ENCODE measurements at places on chromosomes 6 and 20. TPM values are rescaled to one million over a fixed set of nuclear protein-coding genes. Genes with fewer than 3 reads are reported as not detected.

Gene TNXB
- total RNA-seq: 7.5 TPM

Gene TOX2
- 5.0 TPM for total RNA-seq

- no peak for DNase-seq
These were observed 2.2 kb upstream of the ARID1B start for GRCh38 chr6:156774863-156775405.

DNA sequence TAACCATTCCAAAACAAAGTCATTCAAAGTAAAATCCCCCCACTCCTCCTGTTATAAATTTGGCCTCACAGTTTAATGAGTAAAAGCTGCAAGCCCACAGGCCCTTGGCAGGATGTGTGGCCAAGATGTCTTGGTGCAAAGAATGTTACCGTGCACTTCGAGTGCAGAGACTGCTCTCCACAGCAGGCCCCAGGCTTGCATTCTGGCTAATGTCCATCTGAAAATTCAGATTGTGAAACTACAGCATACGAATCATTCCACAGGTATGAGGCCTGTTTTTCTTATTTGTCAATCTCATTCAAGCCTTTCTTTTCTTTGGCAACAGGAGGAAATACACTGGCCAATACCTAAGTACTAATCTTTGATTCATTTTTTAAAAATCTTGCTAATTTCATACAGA, 7.1 kb downstream of the RPS6KA2 start:
- DNase-seq: no peak

Gene GPSM3
- 49.0 TPM for total RNA-seq

DNA sequence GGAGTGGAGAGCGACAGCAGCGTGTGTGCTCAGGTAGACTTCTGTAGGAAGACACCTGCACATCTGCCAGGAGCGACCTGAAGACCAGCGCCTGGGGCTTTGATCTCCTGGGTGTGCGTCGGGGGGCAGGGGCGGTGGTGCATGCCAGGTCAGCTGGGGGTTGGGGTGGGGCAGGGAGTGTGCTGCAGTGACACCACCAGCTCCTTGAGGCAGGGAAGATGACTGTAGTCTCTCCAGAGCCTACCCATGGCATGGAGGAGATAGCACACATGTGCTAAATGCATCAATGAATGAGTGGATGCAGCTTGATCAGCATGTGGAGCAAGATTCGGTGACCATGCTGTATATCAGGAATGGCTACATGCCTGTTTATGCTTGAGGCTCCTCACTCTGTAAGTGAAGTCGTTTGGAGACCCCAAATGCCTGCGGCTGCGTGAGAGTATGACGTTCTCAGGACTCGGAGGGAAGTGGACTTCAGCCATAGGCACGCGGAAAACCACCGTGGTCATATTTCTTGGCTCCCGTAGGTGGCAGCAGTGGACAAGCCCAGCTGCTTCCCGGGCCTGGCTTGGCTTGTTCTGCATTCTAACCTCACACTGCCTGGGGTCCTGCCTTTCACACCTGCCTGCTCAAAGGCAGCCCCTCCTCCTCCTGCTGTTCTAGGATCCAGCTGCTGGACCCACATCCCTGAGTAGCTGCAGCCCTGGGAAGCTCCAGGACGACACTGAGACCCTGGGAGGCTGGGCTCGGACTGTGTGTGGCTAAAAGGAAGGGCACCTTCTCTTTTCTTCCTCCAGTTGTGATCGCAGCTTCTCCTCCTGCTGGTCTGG, 39.4 kb upstream of the KCNK16 start:
- peak; percentile 76 for DNase-seq

Gene SLC12A5
- 8.8 TPM for total RNA-seq

- no peak for DNase-seq
These were observed 164.9 kb downstream of the SCML4 start for GRCh38 chr6:107658920-107659865.

DNA sequence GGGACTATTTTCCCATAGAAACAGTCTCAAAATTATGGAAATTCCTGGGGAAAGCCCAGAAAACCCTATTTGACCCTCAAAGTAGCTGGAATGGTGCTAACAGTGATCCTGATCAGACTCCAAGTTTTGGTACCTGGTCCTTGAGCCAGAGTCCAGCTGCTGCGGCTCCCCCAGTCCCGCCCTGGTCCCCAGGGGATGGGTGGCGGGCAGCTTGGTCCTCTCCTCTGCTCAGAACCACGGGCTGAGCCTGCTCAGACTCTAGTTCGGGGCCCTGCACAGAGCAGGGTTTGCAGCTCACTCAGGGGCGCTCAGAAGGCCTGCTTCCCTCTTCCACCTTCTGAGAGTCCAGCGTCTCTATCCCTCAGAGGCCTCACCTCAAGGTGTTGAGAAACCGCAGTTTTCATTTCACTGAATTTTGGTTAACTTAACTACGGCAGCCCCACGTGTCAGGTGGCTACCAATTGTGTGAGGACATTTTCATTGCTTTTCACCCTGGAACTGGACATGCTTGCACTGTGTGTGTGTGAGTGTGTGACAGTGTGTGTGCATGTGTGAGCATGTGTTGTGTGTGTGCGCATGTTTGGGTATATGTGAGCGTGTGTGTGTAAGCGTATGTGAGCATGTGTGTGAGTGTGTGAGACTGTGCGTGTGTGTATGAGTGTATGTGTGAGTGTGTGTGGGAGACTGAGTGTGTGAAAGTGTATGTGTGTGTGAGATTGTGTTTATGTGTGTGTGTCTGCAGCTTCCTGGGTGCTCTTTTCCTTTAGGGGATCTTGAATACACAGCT, 44.2 kb upstream of the PDE10A start:
- DNase-seq: no peak

GRCh38 chr20:43220612-43221011, 30.9 kb upstream of the PTPRT start:
- no peak for DNase-seq

Gene OARD1
- 20.5 TPM for total RNA-seq

DNA sequence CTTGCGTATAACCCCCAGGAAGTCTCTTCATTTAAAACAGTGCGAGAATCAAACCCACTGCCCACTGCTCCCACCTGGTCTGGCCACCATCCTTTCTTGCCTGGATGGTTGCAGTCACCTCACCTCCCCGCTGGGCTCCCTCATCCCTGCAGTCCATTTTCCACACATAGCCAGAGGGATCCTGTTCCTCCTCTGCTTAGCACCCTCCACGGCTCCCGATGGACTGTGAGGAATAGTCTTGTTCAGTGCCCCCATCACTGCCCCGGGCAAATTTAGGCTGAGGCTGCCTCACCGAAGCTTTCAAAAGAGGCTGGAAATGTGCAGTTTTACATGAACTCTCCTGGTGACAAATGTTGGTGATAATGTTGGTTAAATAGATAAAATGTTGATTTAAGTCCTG, 17.7 kb downstream of the KCNG1 start:
- no peak for DNase-seq

GRCh38 chr6:33904747-33905065, 100.9 kb upstream of the MLN start:
- DNase-seq: no peak

DNA sequence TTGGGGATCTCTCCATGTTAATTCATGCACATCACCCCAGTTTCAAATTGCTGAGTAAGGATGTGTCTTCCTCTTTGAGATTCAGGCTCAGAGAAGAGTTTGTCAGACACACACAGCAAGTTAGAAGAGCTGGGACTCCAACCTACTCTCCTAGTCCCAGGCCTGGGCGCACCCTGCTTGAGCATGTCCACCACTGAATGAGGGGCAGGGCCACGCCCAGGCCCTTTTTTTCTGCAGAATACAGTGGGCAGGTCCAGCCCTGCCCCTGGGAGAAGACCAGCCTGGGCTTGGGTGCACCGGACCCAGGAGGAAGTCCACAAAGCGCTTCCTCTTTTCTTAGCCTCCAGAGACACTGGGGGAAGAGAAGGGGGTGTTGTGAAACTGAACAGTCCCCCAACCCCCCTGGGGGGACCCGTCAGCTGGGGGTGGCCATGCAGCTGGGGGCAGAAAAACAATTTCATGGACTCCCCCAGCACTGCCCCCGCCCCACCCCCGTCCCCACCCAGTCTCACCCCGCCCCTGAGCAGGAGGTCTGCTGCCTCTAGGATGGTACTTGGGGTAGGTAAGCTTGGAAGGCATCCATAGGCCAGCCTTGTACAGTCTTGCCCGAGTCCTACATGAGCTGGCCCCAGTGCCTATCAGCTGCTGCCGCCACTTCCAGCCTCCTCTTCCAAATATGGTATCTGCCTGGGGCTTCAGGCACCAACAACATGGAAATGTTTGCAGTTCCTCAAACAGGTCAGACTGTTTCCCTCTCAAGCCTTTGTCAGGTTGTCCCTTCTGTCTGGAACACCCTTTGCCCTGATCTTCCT, 11.7 kb upstream of the HCK start:
- DNase-seq: no peak

GRCh38 chr20:48461091-48461734, 366.6 kb downstream of the PREX1 start:
- DNase-seq: no peak

Gene OOEP
- not detected for total RNA-seq

DNA sequence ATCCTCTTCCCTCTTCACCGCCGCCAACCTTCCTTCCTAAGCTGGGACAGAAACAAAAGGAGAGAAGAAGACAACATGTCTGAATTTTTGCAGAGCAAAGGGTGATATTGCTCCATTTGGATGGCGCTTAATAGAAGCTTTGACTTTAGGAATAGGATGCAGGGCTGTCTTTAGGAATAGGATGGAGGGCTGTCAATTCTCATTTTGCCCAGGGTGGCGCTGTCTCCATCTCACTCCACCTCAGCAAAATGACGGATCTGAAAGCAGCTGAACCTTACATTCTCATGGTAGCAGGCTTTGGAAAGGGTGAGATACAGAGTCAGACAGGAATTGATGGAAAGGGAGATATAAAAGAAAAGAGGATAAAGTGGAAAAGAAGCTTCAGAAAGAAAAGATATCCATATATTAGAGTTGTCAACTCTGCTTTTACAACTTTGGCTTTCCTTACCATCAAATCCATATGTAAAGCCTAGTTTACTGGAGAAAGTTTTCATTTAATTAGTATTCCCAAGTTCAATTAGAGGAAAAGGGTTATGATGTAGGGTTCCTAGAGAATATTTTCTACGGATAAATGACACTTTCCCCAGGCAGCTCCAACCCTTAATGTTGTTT, 2.4 kb downstream of the MTCL3 start:
- peak; percentile 63 for DNase-seq

GRCh38 chr6:38095054-38095453, 275.5 kb downstream of the ZFAND3 start:
- no peak for DNase-seq

DNA sequence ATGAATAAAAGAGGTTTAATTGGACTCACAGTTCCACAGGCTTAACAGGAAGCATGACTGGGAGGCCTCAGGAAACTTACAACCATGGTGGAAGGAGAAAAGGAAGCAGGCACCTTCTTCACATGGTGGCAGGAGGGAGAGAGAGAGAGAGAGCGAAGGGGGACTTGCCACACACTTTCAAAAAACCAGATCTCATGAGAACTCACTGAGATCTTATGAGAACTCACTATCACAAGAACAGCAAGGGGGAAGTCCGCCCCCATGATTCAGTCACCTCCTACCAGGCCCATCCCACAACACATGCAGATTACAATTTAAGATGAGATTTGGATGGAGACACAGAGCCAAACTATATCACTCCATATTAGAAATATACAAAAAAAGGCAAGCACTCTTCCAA, 6.1 kb upstream of the SIRPD start:
- no peak for DNase-seq

Gene DDX43
- not detected for total RNA-seq

- DNase-seq: no peak
These were observed 180.7 kb downstream of the TBXT start for GRCh38 chr6:165986914-165987482.

- DNase-seq: no peak
These were observed 107.9 kb downstream of the NRSN1 start for GRCh38 chr6:24233813-24234442.

GRCh38 chr20:63522091-63522868, 1.7 kb downstream of the PPDPF start:
- DNase-seq: no peak

DNA sequence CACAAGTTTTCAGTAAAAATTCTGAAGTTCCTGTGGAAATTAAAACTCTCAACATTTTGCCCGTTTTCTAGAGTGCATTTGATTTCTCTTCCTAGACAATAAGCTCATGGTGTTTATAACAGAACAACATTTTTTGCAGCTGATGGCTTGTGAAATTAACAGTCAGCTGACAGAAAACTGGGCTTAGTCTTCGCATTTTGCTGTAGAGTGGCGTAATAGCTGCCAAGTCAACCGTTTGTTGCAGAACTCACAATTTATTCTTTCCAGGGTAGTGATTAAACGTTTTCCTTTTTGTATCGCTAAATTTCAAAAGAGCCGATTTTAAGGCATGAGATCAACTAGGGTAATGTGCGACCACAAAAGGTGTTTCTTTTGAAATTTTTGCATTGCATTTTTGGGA, 1.4 kb downstream of the SPO11 start:
- DNase-seq: no peak

DNA sequence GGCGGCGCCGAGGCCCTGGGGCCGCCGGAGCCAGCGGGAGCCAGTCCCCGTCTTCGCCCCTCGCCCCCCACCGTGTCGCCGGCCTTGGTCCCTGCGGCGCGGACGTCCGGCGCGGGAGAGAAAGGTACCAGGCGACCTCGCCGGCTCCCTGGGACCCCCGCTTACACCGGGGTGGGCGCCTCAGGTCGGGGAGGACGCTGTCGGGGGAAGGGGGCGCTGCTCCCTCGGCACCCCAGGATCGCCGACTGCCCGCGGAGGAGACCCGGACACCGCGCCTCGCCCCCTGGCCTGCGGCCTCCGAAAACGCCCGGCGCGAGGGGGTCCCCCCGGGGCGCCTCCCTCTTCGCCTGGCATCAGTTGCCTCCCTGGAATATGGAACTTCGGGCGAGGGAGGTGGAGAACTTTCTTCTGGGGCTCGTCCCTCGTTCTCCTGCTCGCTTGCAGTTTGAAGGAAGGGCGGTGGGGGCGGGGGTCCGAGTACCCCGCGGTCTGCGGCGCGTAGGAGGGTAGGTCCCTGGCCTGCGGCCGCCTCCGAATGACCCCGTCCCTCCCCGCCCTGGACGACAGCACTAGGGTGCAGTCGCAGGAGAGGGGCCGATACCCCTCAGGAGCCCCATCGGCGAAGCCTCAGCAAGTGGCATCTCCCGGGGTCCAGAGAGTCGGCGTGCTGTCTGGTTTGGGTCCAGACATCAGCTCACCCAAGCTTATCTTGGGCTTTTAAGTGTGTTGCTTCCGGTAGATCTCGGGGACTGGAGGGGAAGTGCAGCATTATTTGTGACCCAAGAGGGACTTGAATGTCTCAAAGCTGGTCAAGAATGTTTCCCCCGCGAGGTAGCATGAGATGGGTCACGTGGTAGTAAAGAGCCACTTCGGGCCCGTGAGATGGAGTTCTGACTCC, 549 bp downstream of the ANKRD6 start:
- DNase-seq: peak; percentile 24

DNA sequence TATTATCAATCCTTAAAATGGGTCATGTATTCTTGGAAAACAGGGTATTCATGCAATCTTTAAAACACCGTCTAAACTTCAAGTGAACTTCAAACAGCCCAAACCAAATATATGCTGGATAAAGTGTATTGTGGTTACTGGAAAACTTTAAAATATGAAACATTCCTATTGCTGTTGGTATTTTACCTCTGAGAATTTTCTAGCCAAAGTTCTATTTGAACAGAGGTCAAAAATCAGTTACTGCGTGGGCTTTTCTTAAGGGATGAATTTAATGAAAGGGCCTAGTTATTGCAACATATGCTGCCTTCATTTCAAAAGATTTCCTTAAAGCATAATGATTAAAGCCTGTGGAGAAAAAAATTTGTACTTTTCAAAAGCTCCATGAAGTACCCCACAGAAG, 436.0 kb downstream of the PLCB1 start:
- no peak for DNase-seq

All from endothelial cell (in vitro differentiated cells).